Fibroblast of the aortic adventitia (primary cell): ENCODE measurements at places on chromosomes 13 and 19. TPM values are rescaled to one million over a fixed set of nuclear protein-coding genes. Genes with fewer than 3 reads are reported as not detected.

Gene FCGBP
- total RNA-seq: under 0.01 and 0.33 TPM in 2 replicates

Gene LIN37
- 5.4 and 15.3 TPM in 2 replicates for total RNA-seq

Gene ATG4D
- 6.3 and 11.4 TPM in 2 replicates for total RNA-seq

Gene CGB5
- not detected in 2 replicates for total RNA-seq

Gene ZNF799
- total RNA-seq: 2.4 and 3.8 TPM in 2 replicates

Gene LILRB1
- total RNA-seq: not detected in 2 replicates

Gene IGFL3
- total RNA-seq: not detected in 2 replicates

Gene NXNL1
- total RNA-seq: not detected in 2 replicates

Gene DLL3
- 0.09 TPM in 1 of 2 replicates, not detected in the other for total RNA-seq
